ENCODE measurements at places on chromosomes 5 and 9.

DNA sequence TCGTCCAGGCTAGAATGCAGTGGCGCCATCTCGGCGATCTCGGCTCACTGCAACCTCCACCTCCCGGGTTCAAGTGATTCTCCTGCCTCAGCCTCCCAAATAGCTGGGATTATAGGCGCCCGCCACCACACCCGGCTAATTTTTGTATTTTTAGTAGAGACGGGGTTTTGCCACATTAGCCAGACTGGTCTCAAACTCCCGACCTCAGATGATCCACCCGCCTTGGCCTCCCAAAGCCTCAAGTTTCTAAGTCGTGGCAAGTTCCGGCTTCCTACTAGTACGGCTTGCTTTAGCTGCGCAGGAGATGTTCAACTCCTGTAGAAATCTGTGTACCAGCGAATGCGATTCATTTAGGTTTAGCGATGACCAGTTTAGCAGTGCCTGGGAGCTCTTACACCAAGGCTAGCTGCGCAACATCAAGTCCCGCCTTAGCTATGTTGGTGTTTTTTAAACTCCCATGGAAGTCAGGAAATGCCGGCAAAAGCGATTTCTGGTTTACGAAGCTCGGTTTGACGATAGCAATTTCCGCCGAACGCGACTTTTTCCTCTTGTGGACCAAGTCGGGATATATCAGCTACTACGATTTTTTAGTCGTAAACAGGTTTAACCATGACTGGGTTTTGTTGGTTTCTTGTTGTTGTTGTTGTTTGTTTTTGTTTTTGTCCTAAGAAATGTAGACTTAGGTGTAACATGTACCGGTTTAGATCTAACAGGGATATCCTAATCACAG is 46.4 kb downstream of the ANXA2R start:
- DNase-seq: no peak

DNA sequence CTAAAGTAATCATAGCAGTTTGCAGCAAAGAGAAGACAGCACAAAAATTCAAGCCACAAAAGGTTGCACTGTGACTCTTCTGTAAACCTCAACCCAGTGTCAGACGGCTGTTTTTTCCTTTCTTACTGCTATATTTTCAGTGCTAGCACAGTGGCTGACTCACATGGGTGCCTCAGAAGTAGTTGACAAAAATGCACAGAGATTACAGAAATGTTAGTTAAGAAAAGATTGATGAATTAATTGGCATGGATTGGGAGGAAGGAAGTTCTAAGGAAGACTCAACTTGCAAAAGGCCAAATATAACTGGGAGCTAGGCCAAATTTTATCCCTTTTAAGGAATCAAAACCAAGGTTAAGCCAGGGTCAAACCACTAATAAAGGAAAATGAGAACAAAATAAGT is 43.7 kb upstream of the ITGA1 start:
- no peak for DNase-seq

- no peak for DNase-seq
Measured at GRCh38 chr9:130824643-130825350, 10.3 kb upstream of the ABL1 start.

DNA sequence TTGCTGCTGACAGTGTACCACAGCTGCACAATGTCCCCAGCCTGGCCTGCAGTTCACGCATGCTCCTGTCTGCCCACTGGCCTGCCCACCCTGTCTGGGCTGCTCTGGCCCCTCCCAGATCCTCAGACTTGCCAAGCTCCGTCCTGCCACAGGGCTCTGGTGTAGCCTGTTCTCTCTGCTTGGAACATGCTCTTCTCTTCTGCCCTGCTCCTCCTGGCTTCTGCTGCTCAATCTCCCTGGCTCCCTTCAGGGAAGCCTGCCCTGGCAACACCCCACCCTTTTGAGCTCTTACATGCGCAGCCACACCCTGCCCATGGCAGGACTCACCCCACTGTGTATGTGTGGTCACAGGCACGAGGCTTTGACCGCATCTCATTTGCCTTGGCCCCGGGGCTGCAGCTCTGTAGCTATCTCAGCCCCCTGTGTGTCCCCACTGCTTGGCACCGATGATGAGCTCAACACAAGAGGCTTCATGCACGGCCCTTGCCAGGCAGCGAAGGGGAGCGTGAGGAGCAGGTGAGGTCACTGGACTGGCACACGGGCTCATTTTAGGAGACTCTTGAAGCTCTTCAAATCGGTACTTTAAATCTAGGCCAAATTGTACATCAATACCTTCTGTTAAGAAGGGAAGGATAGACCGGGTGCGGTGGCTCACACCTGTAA is 20.4 kb upstream of the BRD3 start:
- DNase-seq: no peak

- DNase-seq: no peak
Measured at GRCh38 chr9:89179540-89179894, 899 bp upstream of the SHC3 start.

- no peak for DNase-seq
Measured at GRCh38 chr5:174454464-174454863, 269.9 kb upstream of the MSX2 start.

- no peak for DNase-seq
Measured at GRCh38 chr9:107667231-107668070, 177.9 kb upstream of the KLF4 start.

GRCh38 chr5:98401656-98402055 is 371.8 kb upstream of the RGMB start:
- no peak for DNase-seq

All from cerebellar nuclear complex (tissue), 1 donor.